Occipital lobe (tissue), 3 donors: ENCODE measurements at places on chromosomes 5 and 9.

DNA sequence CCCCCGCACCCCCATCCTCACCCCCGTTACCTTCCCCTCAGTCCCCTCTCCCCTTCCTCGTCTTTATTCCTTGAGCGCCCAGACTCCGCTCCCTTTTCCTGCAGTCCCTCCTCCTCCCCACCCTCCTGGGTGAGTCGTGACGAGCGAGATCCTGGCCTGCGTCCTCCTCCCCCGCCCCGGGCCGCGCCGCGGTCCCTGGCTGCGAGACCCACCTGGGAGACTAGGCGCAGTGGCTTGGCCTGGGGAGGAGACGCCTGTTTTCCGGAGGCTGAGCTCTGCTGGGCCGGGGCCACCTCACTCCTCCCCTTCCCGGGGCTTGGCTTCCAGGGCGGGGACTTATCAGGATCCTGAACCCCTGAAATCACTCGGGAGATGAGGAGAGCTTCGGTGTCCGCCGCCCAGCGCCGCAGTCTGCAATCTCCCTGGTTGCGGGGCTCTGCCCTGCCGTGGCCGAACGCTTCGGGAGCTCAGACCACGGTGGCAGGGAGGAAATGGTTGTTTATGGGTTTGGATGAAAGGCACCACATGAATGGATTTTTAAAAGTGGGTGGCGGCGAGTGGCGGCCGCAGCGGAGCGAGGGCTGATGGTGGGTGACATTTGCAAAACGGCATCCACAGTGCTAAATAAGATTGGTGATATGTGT is 984 bp downstream of the STXBP1 start:
- peak; percentile 41 for DNase-seq

DNA sequence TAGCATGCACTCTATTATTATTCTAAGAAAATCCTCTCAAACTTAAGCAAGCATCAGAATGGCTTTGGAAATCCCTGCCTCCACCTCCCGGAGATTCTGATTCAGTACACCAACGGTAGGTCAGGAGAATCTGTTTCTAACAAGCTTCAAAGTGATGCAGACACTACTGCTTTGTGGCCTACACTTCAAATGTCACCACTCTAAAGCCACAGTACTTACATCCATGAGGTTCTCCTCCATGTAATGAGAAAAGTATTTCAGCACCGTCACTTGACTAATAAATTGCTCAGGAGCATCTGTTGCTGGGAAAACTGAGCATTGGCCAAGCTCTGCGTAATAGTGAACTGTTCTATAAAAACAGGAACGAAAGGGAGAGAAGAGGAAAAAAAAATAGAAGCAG is 4.8 kb downstream of the PLK2 start:
- DNase-seq, result no peak

DNA sequence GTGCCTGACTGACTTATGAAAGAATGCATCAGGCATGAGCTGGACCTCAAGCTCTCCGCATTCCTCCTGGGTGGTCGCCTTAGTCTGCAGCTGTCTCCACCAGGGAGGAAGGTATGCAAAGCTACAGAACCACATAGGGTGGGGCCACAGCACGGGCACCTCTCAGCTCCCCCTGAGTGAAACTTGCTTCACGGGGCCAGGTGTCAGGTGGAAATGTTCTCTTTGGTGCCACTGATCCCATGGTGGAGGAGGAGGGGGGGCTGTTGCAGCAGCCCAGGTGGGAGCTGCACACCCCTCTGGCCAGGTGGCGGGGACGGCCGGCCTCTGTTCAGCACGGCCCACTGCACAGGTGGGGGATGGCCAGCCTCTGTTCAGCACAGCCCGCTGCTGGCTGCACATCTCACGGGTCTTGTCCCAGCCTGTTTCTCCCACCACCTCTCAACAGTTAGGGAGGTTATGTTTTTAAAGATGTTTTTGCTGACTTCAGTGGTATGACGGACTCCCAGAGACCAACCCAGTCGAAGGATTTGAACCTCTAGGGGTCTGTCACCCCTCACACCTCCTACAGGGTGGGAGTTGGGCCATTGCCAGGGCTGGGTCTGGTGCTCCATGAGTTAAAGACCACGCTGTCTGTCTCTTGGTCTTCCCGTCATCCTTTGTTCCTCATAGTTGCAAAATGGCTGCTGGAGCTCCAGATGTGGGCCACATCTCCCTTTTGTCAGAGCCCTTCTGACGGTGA is 34.3 kb downstream of the MRPL36 start:
- DNase-seq, result no peak

- DNase-seq, result no peak
Measured at GRCh38 chr5:109826426-109826825, 136.7 kb downstream of the MAN2A1 start.

GRCh38 chr9:24986331-24986730 is 440.6 kb upstream of the IZUMO3 start:
- no peak for DNase-seq

GRCh38 chr5:63564789-63565188 is 397.5 kb downstream of the HTR1A start:
- DNase-seq, result no peak

- DNase-seq, result no peak
Measured at GRCh38 chr5:40678026-40678425, 1.7 kb upstream of the PTGER4 start.

- DNase-seq, result no peak
Measured at GRCh38 chr9:21684231-21684630, 118.2 kb upstream of the MTAP start.

DNA sequence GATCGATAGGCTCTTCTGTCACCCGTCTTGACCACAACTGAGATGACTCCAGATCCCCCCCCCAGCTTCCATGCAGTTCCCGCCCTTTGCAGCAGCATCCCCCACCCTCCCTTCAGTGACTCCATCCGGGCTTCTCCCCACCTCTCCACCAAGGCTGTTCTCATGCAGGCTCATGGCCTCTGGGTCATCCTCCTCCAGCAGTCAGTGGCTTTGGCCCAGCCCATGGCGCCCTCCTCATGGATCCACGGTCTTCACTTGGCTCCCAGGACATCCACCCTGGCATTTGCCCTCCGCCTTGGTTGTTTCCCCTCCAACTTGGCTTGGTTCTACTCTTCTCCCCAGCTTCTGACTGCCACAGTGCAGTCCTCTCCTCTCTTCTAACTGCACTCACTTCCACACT is 96.7 kb upstream of the RUFY1 start:
- DNase-seq, result no peak

DNA sequence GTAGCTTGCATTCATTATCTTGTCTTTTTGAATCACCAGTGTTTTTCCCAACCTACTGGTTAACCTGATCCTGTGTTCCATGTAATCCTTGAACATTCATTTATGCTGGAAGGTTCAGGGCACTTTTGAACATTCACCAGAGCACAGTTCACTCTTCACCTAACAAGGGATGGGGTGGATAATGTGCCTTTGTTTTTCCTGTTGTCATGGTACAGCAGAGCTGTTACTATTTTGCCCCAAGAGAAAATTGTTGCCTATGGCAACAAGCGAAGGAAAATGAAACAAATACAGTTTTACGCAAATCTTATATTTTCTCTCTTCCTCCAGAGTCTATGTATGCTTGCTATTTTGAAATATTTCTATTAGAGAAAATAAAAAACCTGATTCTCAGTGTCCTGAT is 60.3 kb upstream of the RIOK2 start:
- no peak for DNase-seq

DNA sequence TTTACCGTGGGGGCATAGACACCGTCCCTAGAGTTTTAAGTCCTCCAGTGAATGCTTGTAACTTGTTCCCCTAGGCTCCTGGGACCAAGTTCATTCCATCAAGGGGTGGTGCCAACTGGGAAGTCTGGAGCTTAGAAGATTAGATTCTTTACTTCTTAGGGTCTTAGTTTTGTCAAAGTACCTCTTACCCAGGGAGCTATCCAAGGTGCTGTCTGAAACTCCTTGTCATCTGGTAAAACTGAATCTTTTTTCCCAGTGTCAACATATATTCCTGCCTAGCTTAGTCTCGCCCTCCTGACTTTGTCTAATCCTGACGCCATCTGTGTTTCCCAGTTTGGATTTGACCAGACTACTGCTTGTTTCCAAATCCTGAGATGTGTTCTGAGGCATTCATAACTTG is 41.6 kb downstream of the MAMDC2 start:
- no peak for DNase-seq

DNA sequence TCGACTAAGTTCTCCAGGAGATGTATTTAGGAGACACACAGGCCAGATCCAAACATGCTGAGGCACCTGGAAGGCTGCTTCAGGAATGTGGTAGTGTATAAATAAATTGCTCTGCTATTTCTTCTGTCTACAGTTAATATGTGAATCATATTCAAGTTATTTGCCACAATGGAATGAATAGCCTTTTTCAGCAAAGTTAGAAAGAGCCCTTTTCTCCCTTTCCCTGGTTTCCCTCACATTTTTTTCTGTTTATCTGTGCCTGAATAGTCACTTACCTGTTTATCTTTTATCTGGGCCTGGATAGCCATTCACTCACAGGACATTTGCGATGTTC is 44.1 kb upstream of the CLINT1 start:
- no peak for DNase-seq

- DNase-seq, result no peak
Measured at GRCh38 chr5:150999704-151000442, 20.5 kb upstream of the GPX3 start.

DNA sequence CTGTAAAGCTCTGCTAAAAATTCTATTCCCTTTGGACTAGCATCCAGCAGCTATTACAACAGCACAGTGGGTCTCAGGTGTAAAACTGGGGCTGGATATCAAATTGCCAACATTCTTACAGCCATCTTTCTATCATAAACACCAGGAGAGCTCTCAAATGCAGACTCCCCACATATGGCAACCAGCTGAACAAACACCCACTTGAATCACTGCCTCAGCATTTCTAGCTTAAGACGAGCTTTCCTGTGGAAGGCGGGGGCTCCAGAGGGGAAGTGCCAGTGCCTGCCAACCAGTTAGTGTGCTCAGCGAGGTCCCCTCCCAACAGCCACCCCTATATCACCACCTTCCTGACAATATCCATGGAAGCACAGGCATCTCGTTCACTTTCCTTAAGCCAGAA is 62.2 kb downstream of the IPPK start:
- no peak for DNase-seq

- no peak for DNase-seq
Measured at GRCh38 chr9:133952598-133953550, 39.2 kb downstream of the VAV2 start.

GRCh38 chr5:77266291-77266690 is 55.8 kb downstream of the PDE8B start:
- no peak for DNase-seq

DNA sequence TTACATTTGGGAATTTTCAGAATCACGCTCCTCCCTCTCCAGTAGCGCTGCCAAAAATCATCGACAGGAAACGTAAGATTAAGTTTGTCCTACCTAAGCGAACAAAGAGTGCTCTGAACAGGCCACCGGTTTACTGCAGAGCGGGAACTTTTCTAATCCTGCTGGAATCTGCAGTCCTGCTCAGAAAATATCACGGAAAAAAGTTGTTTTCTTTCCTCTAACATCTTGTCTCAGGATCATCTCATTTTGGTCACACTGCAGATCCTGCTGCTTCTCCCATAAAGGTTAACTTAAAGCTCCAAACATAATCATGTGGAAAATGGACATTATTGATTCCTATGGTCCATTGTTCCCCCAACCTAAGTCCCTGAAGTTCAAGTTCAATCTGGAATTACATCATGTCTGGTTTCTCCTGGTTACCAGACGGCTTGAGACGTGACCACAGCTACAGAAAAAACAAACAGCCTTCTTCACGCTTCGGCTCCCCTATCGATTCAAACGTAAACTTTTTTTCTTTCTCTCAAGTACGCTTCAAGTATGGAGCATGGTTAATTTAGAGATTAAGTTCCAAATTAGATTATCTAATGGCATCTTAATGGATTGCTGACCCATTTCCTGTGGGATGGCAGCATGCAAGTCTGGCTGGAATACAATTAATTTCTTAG is 217.6 kb downstream of the NFIB start:
- no peak for DNase-seq

GRCh38 chr9:114434878-114435311 is 47.1 kb upstream of the AKNA start:
- no peak for DNase-seq

- no peak for DNase-seq
Measured at GRCh38 chr9:16732546-16732945, 137.9 kb downstream of the BNC2 start.

DNA sequence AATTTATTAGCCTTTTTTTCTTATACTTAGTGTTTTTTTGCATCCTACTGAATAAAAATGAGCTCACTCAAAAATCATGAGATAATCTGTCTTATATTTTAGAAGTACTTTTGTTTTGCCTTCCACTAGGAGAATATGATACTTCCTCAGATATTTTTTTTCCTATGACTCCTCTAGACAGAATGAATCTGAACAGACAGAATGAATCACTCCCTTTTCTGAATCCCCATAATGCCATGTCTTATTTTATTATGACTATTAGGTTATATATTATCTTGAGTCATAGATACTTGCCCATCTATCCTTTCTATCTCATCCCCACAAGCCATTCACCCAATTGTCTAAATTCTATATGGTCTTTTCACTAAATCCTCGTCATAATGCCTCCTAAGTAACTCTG is 134.6 kb downstream of the BRINP1 start:
- no peak for DNase-seq

GRCh38 chr5:178307267-178308045 is 74.9 kb upstream of the PHYKPL start:
- no peak for DNase-seq

GRCh38 chr5:171646102-171647042 is 139.2 kb upstream of the SMIM23 start:
- no peak for DNase-seq

DNA sequence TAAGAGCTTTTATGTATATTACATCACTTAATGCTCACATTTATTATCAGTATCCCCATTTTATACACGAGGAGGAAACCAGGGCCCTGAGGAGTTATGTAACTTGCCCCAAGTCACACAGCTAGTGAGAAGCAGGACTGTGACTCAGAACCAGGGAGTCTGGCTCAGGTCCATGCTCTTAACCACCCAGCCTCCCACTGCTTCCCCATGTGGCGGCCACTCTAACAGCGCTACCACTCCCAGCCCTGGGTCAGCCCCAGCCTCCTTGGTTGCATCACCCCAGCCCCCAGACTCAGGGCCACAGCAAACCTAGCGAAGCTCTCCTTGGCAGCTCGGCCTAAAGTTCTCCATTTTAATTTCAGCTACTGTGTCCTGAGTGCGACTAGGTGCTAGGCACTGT is 159.1 kb downstream of the PAX5 start:
- DNase-seq, result no peak

- DNase-seq, result no peak
Measured at GRCh38 chr5:42949348-42950115, 90.6 kb downstream of the ANXA2R start.
